GM12864 (cell line): ENCODE measurements at places on chromosomes 13 and 19.

DNA sequence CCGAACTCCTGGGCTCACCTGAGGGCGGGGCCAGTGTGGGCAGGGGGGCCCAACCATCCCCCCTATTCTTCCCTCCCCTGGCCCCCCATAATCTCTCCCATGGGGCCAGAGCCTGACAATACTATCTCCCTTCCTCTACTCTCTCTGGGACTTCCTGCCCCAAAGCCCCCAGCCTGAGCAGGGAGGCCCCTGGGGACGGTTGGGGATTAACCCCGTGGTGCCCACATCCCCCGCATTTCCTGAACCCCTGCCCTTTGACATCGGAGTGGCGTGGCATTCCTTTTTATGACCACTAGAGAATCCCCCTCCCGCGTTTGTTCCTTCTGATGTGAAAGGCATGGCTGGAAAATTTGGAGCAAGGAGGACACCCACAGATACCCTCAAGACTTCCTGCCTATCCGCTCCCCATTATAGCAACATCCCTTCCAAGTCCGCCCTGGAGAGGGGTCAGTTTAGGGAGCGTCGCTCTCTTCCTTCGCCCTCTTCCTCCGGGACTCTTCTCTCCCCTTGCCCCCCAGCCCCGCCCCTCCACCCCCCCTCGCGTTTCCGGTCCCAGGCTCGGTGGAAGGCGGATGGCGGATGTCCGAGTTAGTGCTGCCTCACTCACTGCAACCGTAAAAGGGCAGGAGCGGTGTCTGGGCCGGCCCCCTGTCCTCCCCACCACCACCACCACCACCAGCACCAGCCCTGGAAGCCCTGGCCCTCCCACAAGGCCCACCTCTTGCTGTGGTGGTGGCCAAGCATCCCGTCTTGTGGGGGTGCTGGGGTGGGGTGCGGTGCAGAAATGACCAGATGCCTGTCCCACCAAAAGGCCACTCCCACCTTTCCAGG, 1.8 kb downstream of the VASP start:
- peak; percentile 46 for DNase-seq

DNA sequence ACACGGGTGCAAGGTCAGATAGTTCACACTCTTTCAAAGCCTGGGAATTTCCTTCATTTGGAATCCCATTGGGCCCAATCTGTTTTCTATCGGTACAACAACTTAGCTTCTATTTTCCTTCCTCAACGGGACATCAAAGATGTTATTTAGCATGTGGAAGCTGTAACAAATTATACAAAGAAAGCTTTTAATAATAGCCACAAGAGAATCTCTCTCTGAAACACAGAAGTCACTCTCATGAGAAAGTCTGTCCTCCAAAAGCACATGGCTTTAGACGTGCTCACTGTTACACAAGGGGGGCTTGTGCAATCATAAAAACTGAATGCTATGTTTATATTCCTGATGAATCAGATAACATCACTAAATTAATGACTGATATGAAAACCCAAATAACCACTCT, 28.9 kb upstream of the CYSLTR2 start:
- no peak for DNase-seq

DNA sequence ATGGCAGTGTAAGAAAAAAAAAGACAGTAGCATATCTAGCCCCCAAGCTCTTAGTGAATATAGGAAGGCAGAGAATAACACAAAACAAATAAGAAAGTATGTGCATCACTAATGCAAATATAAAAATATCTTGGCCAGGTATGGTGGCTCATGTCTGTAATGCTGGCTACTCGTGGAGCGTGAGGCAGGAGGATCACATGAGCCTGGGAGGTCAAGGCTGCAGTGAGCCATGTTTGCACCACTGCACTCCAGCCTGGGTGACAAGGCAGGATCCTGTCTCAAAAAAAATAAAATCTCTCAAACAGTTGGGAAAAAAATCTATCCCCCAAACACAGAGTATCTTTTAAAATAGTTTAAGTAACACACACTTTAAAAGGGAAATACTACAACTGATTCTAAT, 17.4 kb downstream of the SPART start:
- no peak for DNase-seq

GRCh38 chr13:33865945-33866344, 48.0 kb downstream of the RFC3 start:
- peak; percentile 18 for DNase-seq

DNA sequence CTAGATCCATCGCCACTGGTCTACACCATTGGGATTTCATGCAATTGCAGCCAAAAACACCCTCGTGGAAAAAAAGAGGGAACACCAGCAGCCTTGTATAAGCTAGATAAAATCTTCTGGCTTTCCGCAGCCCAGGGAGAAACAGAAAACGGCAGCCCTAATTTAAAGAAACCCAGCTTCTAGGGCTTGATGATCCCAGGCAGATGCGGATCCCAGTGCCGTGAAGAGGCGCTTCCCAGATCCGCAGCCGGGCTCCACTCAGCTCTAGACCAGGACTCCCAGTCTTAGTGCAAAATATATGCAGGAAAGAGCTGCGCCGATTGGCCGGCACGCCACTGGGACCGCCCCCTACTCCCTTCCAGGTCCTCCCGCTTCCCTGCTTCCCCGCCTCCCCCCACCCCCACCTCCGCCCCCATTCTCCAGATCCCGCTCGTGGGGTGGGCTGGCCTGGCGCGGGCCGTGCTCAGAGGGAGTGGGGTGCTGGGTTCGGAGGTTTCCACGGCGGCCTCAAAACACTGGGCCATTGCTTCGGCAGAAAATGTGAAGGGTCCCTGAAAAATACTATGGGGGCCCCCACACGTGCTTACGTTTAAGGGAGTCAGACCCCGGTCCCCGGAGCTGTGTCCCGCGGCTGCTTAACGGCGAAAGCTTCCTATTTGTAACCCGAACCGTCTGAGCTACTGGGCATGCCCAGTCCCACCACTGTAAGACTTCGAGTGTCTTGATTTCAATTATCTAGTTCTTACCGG, 63.1 kb downstream of the SERP2 start:
- no peak for DNase-seq

DNA sequence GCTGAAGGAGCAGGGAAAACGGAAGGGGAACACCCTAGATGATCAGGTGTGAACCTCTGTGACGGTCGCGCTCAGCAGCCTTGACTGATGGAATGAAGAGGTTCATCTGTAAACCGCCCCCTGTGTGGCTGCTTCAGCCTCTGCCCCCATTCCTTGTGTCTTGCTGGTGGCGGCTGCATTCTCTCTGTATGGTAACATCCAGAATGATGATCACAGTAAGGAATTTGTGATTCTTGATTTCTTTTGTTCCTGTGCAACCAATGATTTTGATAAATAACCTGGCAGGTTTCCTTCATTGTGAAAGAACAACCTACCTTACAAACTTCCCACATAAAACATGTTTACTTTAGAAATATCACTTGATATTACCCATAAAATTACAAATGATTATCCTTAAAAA, 118.7 kb upstream of the MCF2L start:
- DNase-seq, result no peak
